ENCODE measurements at places on chromosomes 5 and 9.

DNA sequence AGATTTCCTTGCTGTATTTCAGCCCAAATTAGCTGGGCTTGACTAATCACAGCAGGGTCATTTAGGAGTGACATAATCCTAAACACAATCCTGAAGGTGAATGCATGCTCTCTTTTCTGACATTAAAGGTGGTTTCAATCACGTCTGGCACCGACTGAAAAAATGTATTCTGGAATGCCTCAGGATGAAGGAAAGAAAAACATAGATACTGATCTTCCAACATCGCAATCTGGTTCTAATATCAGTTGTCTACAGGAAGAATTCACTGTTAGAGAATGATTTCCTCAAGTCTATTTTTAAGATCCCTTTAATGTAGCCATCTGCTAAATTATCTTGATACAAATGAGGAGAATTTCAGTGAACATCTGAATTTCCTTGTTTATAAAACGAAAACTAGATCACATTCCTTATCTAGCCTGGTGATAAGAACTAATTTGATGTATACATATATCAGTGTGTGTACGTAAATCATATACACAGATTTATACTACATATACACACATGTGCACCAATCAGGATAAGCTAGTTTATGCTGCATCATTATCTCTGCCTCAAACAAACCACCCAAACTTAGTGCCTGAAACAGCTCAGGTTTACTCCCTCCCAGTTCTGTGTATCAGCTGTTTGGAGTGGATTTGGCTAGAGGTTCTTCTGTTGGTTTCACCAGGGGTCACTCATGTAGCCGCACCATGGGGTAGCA, 31.3 kb upstream of the TAS2R1 start:
- no peak for DNase-seq
- H3K27ac ChIP-seq = no peak overlapping the region
- H3K4me1 ChIP-seq = no peaks in the 10 kb centered on the region
- H3K36me3 ChIP-seq = no peaks in the 10 kb centered on the region

DNA sequence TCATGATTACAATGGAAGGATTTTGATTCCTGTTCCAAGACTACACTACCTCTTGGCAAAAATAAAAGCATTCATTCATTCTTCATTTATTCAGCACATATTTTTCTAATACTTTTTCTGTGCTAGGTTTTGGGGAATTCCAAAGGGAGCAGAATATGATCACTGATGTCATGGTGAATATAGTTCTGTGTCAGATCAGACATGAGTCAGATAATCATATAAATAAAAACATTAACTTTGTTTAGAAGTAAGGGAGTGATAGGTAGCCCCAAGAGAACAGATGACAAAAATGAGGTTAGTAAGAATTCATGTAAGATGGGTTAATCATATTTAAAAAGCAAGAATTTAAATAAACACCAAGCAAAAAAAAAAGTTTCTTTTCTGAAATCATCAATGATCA, 94.1 kb upstream of the RANBP6 start:
- no peaks in the 10 kb centered on the region for H3K36me3 ChIP-seq
- H3K27ac ChIP-seq = no peak overlapping the region
- no peak overlapping the region for H3K4me3 ChIP-seq
- H3K27me3 ChIP-seq = no peaks in the 10 kb centered on the region

DNA sequence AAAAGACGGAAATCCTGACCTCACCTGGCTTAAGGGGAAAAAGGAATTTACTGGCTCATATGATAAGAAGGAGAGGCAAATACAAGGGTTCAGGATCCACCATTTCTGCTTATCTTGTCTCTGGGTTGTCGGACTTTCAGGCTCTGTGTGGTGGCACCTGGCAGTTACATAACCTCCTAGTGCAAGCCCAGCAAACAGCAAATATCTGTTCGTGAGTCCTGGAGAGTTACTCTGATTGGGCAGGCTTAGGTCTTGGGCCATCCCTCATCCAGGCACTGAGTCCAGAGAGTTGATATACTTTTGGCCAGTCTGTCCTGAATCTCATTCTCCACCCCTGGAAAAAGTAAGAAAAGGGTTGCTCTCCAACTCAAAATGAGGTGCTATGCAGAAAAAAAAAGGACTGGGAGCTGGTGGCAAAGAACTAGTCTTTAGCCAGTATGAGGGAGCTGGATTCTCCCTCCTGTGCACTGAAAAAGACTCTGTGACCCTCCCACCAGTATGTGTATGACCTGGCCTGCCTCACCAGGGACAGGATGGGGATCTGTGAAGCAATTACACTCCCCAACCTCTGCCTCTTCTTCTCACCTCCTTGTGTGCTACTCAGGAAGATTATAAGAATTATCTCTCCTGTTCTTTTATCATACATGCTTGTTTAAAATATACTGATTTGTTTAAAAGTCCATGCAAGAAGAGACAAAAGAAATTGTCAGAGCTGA, 282.9 kb downstream of the ARHGAP26 start:
- DNase-seq = no peak
- H3K36me3 ChIP-seq = peaks cover 28% of the 10 kb centered on the region
- peaks cover 45% of the 10 kb centered on the region for H3K4me1 ChIP-seq
- no peak overlapping the region for H3K27ac ChIP-seq

- H3K27me3 ChIP-seq = peaks cover 9% of the 10 kb centered on the region
- H3K36me3 ChIP-seq = no peaks in the 10 kb centered on the region
- no peak overlapping the region for H3K27ac ChIP-seq
- H3K4me3 ChIP-seq = no peak overlapping the region
- H3K4me1 ChIP-seq = no peaks in the 10 kb centered on the region
Observed at GRCh38 chr9:72540348-72540873, 19.0 kb downstream of the TMC1 start.

GRCh38 chr5:115192098-115192497, 22.4 kb upstream of the TRIM36 start:
- H3K27me3 ChIP-seq = peaks cover 13% of the 10 kb centered on the region
- DNase-seq = no peak
- H3K4me3 ChIP-seq = no peak overlapping the region

- no peak for DNase-seq
- H3K4me1 ChIP-seq = peaks cover 11% of the 10 kb centered on the region
- H3K4me3 ChIP-seq = no peak overlapping the region
- H3K36me3 ChIP-seq = no peaks in the 10 kb centered on the region
- peaks cover 6% of the 10 kb centered on the region for H3K27me3 ChIP-seq
Observed at GRCh38 chr5:14171046-14171445, 27.9 kb downstream of the TRIO start.

GRCh38 chr5:53323511-53323910, 156.9 kb upstream of the FST start:
- no peak for DNase-seq
- H3K36me3 ChIP-seq = no peaks in the 10 kb centered on the region
- H3K27ac ChIP-seq = no peak overlapping the region
- H3K4me3 ChIP-seq = no peak overlapping the region
- no peaks in the 10 kb centered on the region for H3K4me1 ChIP-seq
- H3K27me3 ChIP-seq = no peaks in the 10 kb centered on the region

GRCh38 chr5:138111937-138112336, 27.3 kb downstream of the NME5 start:
- H3K4me1 ChIP-seq = no peaks in the 10 kb centered on the region
- peaks cover 20% of the 10 kb centered on the region for H3K27me3 ChIP-seq
- H3K4me3 ChIP-seq = no peak overlapping the region

- H3K4me1 ChIP-seq = no peaks in the 10 kb centered on the region
- no peak overlapping the region for H3K27ac ChIP-seq
- no peaks in the 10 kb centered on the region for H3K36me3 ChIP-seq
- peaks cover 70% of the 10 kb centered on the region for H3K27me3 ChIP-seq
Observed at GRCh38 chr5:72055636-72056035, 51.6 kb upstream of the MAP1B start.

- peaks cover 6% of the 10 kb centered on the region for H3K4me1 ChIP-seq
- H3K36me3 ChIP-seq = peaks cover 6% of the 10 kb centered on the region
- DNase-seq = no peak
- H3K4me3 ChIP-seq = no peak overlapping the region
Observed at GRCh38 chr9:129278391-129279237, 100.6 kb upstream of the IER5L start.

GRCh38 chr5:14696851-14697250, 32.3 kb downstream of the OTULIN start:
- H3K27ac ChIP-seq = peak overlapping the region; percentile 54
- H3K4me3 ChIP-seq = no peak overlapping the region
- DNase-seq = no peak
- peaks cover 43% of the 10 kb centered on the region for H3K4me1 ChIP-seq
- H3K27me3 ChIP-seq = no peaks in the 10 kb centered on the region

GRCh38 chr9:2427120-2427891, 194.3 kb upstream of the VLDLR start:
- no peak overlapping the region for H3K4me3 ChIP-seq
- no peaks in the 10 kb centered on the region for H3K36me3 ChIP-seq
- H3K4me1 ChIP-seq = no peaks in the 10 kb centered on the region
- peaks cover under 1% of the 10 kb centered on the region for H3K27me3 ChIP-seq
- DNase-seq = no peak

GRCh38 chr9:99360026-99360425, 137.9 kb downstream of the SEC61B start:
- peaks cover 82% of the 10 kb centered on the region for H3K27me3 ChIP-seq
- no peak for DNase-seq

All from central memory CD8-positive, alpha-beta T cell (primary cell).